Activated T-helper 2 cell treated with anti-CD3 and anti-CD28 coated beads, Interferon-gamma antibody, Interleukin-2, Interleukin-4, amounts not matched to agents 10 μg/mL and 5 μg/mL and 100 μg/mL, durations not matched to agents 14 hours and 24 hours and 36 hours (primary cell): ENCODE measurements at places on chromosomes 4 and X.
A peak's percentile ranks its signal among the peaks of the same experiment; 100 is the strongest.

DNA sequence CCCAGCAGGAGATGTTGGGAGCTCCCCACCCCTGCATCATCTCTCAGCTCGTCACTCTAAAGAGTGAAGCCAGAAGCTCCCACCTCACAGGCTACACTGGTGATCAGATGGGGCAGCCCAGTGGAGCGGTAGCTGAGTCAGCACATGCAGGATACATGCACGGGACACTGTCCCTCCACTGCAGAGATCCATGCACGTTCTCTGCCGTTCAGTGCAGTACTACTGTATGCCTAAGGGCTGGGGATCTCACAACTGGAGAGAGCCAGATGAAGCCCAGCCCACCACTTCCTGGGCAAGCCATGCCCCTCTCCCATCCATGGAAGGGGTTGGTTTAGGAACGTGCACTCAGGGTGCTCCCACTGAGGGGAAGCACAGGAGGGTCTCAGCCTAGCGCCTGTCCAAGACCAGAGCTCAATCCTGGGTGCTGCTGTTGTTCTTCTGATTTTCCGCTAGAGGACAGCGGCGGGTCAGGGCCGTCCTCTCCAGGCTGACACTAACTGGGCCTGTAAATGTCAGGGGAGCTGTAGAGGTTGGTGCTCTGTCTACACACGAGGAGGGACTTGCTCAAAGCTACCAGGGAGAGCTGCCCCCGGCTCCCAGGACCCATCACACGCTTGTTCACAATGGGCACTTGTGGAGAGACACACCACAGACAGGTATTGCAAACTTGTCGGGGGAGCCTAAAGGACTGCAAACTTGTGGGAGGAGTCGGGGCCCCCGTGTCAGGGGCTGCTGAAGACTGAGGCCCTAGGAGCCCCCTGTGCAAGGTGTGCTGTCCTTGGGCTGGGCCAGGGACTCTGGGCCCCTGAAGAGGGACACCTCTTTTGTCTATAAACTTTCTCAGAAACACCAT lies 18.2 kb upstream of the ABLIM2 start:
- DNase-seq = peak; percentile 15

DNA sequence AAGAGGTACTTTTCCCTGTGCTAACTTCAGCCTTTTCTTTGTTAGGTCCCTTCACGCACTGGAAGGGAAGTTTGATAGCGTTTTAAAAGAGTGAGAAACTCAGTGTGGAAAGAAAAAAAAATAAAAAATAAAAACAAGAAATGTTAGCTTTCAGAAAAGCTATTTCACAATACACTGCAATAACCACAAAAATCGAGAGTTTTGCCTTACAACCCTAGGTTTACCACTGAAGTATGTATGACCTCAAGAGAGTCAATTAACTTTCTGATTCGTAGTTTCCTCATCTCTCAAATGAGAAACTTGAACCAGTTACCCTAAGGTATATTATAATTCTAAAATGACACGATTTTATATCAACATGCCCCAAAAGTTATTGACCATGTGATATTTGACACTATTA lies 93.9 kb upstream of the JADE1 start:
- no peak for DNase-seq

GRCh38 chr4:10117359-10118047 lies 904 bp upstream of the WDR1 start:
- no peak for DNase-seq

- no peak for DNase-seq
These were observed at the start of gene CT47C1 for GRCh38 chrX:119072744-119073143. Gene CT47C1 (plus strand): TSS chrX:119072993. CDS start chrX:119073226, 233 bp downstream.

DNA sequence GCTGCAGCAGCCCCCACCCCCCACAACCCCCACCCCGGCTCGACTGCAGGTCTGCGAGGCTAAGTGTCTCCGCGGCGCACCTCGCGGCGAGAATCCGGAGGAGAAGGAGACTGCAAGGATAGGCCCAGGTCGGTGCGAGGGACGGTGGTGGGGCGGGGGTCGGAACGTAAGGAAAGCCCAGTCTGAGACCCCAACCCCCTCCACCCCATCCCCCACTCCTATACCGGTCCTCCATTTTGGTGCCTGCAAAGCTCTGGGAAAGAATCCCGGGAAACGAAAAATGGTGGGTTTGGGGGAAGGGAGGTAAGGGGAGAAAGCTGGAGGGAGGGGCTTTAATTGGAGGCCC lies 614 bp downstream of the BEX3 start:
- DNase-seq = no peak

- no peak for DNase-seq
These were observed 161.1 kb upstream of the NAP1L5 start for GRCh38 chr4:88858752-88859151.

DNA sequence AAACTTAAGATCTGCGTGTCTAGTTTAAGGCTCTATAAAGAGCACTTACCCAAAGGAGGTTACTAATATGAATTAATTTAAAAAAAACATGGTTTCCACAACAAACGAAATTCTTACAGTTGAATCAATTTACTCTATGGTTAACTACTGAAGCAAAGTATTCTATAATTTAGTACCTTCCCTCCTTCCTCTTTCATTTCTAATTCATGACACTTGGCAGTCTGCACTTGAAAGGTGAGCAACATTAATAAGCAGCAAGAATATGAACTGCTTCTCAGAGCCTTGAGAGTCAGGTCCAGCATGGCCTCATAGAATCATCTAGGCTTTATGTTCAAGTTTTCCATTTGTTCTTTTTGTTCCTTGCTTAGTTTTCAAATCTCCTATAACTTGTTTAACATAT lies 42.7 kb downstream of the TAPT1 start:
- no peak for DNase-seq

DNA sequence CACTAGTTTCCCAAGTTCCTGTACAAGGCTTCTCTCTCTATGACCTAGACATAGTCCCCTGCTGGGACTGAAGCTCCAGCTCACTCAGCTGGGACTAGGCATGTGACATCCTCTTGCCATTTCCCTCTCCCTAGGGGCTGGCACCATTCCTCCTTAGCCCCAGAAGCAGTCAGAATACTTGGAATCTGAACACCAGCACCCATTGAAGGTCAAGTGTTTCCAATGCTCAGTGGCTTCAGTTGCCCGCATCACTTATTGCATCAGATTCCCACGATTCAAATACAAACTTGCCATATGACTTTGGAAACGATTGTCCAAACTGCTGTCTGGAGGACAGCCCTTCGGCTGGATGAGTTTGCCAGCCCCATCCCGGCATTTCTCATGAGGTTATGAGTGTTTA lies 65.5 kb upstream of the HOPX start:
- DNase-seq = no peak

- DNase-seq = no peak
These were observed 70.4 kb downstream of the ARAP2 start for GRCh38 chr4:36173905-36174304.

DNA sequence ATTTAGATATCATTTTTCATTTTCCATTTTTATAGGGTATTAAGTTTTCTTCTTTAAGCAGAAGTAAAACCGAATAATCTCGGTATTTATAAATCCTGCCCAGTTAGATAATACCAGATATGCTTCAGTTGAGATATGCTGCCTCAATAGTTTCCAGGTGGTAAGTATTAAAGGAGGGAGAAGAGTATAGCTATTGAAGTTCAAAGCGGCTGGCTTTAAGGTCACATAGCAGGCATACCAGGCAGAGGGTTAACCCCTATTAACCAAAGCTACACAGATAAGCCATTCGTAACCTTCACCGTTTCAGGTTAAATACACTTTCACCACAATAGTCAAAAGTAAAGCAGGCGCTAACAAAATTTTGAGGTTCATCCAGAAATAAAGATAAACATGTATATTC lies 54.2 kb downstream of the EDNRA start:
- DNase-seq = no peak

DNA sequence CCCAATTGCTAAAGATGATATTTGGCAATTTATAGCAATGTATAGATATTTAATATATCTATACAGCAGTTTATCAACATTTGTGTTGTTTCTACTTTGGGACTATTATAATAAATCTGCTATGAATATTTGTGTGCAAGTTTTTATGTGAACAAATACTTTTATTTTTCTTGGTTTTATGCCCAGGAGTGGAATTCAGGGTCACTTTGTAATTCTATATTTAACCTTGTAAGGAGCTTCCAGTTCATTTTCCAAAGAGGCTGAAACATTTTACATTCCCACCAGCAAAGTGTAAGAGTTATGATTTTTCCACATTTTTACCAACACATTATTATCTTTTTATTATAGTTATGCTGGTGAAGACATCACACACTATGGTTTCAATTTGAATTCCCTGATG lies 801.3 kb downstream of the PCDH18 start:
- DNase-seq = no peak

DNA sequence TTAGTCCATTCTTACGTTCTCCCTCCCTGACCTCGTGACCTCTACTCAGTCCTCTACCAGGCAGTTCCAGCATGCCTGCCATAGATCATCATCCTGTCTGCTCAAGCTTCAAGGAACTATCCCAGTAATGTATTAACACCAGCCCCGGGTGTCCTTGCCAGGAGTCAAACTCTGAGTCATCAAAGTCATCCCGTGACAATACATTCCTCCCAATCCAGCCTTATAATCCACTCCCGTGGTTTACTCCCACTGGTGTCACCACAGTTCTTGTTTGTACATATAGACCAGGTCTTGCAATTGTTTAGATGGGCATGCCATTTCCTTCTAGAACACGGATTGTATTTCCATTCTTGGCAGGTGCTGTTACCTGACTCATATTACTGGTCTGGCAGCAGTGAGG lies 68.7 kb upstream of the TAB3 start:
- DNase-seq = no peak

- peak; percentile 72 for DNase-seq
These were observed 50.8 kb downstream of the PRPS1 start for GRCh38 chrX:107678957-107679740.

- DNase-seq = no peak
These were observed 73.9 kb downstream of the IRF2 start for GRCh38 chr4:184400375-184400870.

- DNase-seq = no peak
These were observed 39.7 kb downstream of the CLDN2 start for GRCh38 chrX:106959901-106960300.

DNA sequence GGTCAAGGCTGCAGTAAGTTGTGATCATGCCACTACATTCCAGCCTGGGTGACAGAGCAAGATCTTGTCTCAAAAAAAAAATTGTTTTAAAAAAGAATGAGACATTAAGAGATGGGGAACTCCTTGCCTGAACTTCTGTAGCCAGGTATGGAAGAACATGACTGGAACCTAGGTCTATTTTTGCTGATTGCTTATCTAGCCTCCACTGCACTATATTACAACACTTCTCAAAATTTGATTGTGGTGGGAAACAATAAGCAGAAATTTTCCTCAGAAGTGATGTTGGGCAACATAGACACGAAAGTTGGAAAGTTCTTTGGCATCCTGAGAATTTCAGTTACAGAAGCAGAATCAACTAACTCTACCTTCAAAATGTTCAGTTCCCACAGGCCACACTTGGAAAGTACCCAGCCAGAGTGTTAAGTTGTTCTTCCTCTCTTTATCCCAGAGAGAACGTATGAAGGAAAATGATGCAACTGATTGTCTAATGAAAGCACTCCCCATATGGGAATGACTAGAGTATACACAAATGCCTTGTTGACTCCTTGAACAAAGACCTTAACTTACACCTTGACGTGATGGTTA lies 50.0 kb downstream of the LUZP4 start:
- no peak for DNase-seq

DNA sequence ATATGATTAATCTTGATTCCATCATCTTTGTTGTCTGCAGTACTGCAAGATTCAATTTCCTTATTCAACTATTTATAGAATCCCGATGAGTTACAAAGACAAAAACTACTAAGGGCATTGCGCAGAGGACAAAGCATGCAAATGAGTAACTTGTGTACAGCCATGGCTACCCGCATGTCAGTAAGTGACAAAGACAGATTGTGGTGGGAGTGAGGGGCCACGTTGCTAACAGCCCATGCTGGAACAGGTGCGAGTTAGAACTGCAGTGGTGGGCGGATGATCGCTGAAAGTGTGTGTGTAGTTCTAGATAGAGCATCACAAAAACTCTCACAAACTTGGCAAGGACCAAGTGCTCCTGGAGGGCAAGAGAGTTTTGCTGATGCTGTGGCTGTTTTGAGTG lies 49.5 kb downstream of the ACOX3 start:
- DNase-seq = no peak

DNA sequence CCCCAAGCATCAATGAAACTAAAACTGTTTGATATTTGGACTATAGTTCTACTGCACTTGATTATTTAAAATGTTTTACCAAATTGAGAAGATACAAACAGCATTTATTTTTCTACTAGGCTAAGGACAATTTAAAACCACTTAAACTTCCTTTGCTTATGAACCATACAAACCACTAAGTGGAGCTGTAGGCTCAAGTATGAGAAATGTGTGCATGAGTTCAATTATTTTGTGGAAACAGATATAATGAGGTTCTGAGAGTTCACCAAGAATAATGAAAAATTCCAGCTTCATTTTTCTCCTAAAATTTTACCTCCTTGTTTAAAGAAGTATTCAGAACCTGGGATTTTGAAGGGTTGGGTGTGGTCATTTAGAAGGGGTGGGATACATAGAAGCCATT lies 63.1 kb downstream of the SERPINA7 start:
- no peak for DNase-seq
